ENCODE measurements at places on chromosomes 1 and 21. TPM values are rescaled to one million over a fixed set of nuclear protein-coding genes. Genes with fewer than 3 reads are reported as not detected.

The DPT gene
- total RNA-seq, result not detected

The TMCC2 gene
- total RNA-seq, result 3.9 TPM

The CELA2A gene
- total RNA-seq, result not detected

DNA sequence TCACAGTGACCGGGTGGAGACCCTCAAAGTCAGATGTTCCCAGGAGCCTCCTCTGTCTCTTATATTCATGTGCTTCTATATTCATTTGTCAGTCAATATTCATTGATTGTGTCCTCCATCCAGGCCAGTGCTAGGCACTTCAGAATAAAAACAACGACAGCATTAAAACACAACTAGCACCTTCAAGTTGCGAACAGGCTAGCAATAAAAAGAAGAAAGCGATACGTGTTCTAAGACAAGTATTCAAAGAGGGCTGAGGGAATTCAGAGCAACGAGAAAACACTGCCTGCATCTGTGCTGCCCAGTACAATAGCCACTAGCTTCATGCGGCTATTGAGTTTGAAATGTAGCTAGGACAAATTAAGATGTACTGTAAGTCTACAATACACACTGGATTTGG, 138.0 kb downstream of the PLXNA2 start:
- H3K4me1 ChIP-seq, result peaks cover 65% of the 10 kb centered on the region
- no peak overlapping the region for H3K4me3 ChIP-seq
- H3K27me3 ChIP-seq, result peaks cover 2% of the 10 kb centered on the region
- peaks cover 18% of the 10 kb centered on the region for H3K36me3 ChIP-seq
- no peak overlapping the region for H3K27ac ChIP-seq

The ARHGEF10L gene
- 13.7 TPM for total RNA-seq

The CRNN gene
- not detected for total RNA-seq

The AMIGO1 gene
- total RNA-seq, result 7.2 TPM

All from HFFc6 (cell line).